ENCODE measurements at places on chromosomes 4 and X. TPM values are rescaled to one million over a fixed set of nuclear protein-coding genes. Genes with fewer than 3 reads are reported as not detected.

The CENPC gene
- 4.4 TPM for total RNA-seq

The UGDH gene
- total RNA-seq = 325 TPM

The DACH2 gene
- not detected for total RNA-seq

The ZXDA gene
- 1.9 TPM for total RNA-seq

The TMEM271 gene
- total RNA-seq = not detected

The ATP2B3 gene
- 0.10 TPM for total RNA-seq

The UGT2B15 gene
- total RNA-seq = 0.06 TPM

The SMARCA1 gene
- 49.6 TPM for total RNA-seq

The CPE gene
- total RNA-seq = 1.6 TPM

The NPY5R gene
- not detected for total RNA-seq

The PCDH7 gene
- 0.11 TPM for total RNA-seq

The JAKMIP1 gene
- total RNA-seq = not detected

The USP17L26 gene
- total RNA-seq = not detected

The VEGFD gene
- total RNA-seq = 0.88 TPM

The PSAPL1 gene
- total RNA-seq = 0.10 TPM

The CETN2 gene
- 77.7 TPM for total RNA-seq

The TLR1 gene
- 0.89 TPM for total RNA-seq

The GPR173 gene
- total RNA-seq = 0.01 TPM

The NDNF gene
- not detected for total RNA-seq

The USP17L11 gene
- not detected for total RNA-seq

The SLC38A5 gene
- total RNA-seq = 0.39 TPM

The KLB gene
- total RNA-seq = 0.15 TPM

The NR0B1 gene
- 39.4 TPM for total RNA-seq

The SLC7A11 gene
- total RNA-seq = 33.1 TPM

The STK32B gene
- total RNA-seq = 22.9 TPM

All from A549 treated with DMSO at 1 μM for 4 hours (cell line).